Right atrium auricular region (tissue), 2 donors: ENCODE measurements at places on chromosomes 3 and 15.

- DNase-seq: no peak
These were observed 136.5 kb downstream of the SYNPR start for GRCh38 chr3:63414607-63415006.

DNA sequence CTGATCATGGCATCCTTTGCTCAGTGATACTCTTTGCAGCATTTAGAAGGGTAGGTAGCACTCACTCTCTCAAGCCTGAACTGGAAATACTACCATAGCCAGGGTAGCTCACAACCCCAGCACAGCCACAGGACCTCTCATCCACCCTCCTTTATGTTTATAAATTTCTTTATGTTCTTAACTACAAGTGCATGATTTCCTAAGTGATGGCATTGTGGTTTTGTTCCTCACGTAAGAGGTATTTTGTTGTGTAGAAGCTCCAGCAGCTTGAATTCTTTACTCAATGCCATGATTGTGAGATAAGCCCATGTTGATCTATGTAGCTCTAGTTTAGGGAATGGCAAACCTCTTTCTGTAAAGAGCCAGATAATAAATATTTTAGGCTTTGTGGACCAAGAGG, 7.9 kb upstream of the RTP3 start:
- peak; percentile 9 for DNase-seq

DNA sequence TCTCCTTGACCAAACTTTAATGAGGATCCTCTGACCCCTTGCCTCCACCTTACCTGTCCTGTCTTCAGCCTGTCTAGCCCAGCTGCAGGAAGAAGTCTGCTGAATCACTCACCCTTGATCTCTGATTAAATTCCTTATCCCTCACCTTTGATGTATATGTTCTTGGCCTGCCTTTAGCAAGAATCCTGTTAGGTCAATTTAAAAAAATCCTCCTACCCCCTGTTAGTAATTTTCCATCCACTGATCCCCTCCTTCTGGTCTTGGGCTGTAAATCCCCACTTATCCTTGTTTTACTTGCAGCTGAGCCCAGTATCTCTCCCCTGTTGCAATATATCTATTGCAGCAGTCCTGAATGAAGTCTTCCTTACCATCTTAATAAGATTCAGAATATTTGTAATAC, 39.0 kb downstream of the MYH15 start:
- DNase-seq: no peak

- DNase-seq: no peak
These were observed 27.2 kb upstream of the ATP1B3 start for GRCh38 chr3:141849056-141849815.

- no peak for DNase-seq
These were observed 18.2 kb downstream of the PLOD2 start for GRCh38 chr3:146142757-146143156.

DNA sequence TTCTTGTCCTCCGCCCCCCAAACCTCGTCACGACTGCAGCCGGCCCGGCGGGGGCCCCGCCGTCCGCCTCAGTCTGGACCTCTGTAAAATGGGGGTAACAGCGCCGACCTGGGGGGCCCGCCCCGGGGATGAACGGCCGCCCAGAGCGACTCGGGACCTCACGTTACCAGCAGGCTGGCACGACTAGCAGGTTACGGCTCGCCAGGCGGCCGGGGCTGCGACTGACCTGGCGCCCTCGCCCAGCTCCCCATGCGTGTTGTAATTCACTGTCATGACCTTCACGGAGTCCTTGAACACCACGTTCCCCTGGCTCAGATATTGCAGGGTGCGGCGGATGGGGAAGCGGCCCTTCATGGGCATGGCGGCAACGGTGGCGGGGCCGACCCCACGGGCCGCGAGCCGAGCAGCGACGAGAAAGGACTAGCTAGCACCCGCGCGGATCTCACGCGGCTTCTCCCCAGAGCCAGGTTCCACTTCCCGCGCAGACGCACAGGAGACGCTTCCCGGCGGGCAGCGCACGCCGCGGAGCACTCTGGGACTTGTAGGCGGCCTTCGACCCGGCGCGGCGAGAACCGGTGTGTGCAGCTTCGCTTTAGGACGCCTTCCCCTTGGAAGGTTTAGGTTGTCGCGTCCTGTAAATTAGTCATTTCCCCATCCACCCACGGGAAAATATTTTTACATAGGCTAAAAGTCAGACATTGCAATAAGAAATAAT, at the start of gene MRPS25:
Gene MRPS25, minus strand, starts transcription at position 481 of the 715 bp plus-strand sequence. Its CDS starts 121 bp downstream, at position 360.
- DNase-seq: peak; percentile 91

GRCh38 chr15:65361708-65362459, 15.9 kb downstream of the IGDCC3 start:
- DNase-seq: no peak

GRCh38 chr15:73797366-73798158, 44.4 kb upstream of the INSYN1 start:
- DNase-seq: no peak

DNA sequence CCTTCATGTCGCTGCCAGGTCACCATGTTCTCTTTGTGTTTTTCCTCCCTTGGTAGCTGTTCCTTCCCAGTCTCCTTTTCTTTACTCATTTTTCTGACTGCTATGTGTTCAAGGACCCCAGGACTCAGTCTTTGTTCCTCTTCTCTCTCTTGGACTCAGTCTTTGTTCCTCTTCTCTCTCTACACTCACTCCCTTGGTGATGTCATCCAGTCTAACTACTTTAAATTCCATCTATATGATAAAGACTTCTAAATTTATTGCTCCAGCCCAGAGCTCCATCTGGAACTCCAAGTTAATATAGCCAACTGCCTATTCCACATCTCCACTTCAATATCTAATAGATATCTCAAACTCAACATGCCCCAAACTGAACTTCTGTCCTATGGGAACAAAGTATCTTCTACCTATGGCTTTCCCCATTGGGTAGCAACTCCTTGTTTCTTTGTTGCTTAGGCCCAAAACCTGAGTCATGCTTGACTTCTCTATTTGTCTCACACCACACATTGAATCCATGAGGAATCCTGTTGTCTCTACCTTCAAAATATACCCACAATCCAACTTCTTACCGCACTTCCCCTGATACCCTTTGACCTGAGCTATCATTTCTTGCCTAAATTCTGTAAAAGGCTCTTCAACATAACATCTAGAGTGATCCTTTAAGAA, 4.9 kb upstream of the DYNC1LI1 start:
- no peak for DNase-seq

DNA sequence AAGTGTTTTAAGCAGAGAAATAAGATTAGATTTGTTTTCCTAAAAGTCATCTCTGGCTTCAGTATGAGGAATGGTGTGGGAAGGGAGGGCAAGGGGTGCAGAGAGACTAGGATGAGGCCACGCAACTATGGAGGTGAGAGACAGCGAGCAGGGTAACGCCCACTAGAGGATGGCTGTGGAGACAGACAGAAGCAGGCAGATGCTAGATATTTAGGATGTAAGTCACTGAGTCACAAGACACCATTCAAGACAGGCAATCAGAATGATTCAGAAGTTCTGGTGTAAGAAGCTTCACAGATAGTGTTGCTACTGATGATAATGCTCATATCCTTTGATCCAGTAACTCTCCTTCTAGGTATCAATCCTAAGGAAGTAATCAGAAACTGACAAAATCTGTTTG, 19.1 kb downstream of the HSPBAP1 start:
- DNase-seq: no peak

DNA sequence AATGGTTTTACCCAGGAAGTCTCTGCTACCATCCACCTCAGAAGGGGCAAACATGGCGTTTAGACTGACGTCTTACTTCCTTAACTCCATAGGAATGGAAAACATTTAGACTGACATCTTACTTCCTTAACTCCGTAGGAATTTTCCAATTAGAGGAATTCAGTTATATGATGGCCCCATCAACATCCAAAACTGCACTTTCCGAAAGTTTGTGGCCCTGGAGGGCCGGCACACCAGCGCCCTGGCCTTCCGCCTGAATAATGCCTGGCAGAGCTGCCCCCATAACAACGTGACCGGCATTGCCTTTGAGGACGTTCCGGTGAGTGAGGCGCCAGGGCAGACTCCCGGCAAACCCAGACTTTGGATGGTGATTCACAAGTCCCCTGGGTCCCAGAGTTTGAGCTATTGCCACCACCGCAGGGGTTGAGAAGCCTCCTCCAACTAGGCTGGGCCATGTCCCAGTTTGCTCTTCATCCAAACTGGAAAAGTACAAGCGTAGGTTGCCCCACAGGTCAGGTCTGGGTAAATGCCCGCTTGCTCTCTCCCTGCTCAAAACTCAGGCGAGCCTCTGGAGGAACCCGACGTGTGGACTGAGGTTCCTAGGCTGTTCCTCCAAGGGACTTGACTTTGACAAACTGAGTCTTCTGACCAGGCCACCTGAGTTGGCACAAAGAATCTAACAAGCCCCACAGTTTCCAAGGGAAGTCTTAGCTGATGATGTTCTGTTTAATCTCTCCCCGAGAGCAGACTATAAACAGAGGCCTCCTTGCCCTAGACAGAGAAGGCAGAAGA, 57.7 kb downstream of the MESD start:
- peak; percentile 80 for DNase-seq

DNA sequence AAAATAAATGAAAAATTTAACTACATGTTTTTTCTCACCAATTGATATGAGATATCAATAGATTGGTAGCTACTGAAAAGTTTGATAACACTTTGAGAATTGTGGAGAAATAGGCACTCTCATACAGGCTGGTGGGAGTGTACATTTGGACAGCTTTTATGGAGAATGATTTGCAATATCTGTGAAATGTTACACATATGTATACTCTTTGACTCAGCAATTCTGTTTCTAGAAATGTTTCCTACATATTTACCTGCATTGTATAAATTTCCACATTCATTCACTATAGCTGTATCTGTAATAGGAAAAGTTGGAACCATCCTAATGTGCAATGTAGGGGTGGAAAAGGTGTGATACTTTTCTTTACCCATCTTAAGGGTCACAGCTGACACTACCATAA, 1.9 kb upstream of the KIF23 start:
- DNase-seq: no peak

GRCh38 chr3:6805236-6805635, 55.7 kb upstream of the GRM7 start:
- DNase-seq: no peak

- DNase-seq: no peak
These were observed 98.1 kb downstream of the LRIG1 start for GRCh38 chr3:66402596-66403290.

DNA sequence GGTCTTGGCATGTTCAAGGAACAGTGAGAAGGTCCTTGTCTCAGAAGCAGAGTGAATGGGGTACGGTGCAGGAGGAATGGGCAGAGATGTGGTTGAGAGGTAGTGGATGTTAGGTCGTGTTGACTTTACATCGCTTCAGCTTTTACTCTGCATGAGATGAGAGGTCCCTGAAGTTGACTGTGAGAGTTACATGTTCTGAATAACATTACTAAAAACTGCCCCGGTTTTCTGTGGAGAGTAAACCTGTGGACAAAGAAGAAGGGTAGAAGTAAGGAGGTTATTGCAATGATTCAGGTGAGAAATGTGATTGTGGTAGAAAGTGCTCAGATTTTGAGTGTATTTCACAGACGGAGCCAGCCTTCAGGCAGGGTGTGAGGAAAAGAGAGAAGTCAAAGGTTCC, 105.6 kb downstream of the ARNT2 start:
- no peak for DNase-seq

DNA sequence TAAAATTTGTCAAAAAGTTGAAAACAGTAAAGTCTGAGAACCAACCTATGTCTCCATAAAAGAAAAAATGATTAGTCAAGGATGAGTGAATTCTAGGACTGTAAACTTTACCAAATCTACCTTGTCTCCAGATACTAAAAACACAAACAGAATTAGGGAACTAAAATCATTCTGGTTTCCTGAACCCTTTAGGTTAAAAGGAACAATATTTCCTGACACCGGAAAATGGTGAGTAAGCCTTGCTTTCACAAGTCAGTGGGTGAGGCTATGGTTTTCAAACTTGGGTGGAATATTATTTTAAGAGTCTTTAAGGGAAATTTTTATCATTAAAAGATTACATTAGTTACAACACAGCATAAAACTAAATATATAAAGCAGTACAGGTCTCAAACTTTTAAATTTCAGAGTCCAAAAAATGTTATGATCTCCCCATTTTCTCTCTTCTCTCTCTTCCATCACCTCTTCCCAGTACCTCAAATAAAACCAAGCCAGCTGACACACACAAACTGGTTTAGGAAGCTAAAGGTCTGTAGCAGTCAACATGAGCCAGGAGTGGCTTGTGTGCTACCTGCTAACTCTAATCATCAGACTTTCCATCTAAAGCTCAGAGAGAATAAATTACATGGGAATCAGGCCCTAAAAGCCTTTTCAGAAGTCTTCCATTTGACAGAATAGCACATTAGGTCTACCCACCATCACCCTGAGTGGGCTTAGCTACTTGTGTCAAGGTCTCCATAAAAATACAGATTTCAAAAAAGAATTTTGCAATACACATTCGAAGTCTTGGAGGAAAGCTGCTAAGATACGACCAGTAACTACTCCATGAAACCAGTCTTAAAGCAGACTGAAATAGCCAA, 2.2 kb downstream of the SLC12A6 start:
- DNase-seq: no peak

DNA sequence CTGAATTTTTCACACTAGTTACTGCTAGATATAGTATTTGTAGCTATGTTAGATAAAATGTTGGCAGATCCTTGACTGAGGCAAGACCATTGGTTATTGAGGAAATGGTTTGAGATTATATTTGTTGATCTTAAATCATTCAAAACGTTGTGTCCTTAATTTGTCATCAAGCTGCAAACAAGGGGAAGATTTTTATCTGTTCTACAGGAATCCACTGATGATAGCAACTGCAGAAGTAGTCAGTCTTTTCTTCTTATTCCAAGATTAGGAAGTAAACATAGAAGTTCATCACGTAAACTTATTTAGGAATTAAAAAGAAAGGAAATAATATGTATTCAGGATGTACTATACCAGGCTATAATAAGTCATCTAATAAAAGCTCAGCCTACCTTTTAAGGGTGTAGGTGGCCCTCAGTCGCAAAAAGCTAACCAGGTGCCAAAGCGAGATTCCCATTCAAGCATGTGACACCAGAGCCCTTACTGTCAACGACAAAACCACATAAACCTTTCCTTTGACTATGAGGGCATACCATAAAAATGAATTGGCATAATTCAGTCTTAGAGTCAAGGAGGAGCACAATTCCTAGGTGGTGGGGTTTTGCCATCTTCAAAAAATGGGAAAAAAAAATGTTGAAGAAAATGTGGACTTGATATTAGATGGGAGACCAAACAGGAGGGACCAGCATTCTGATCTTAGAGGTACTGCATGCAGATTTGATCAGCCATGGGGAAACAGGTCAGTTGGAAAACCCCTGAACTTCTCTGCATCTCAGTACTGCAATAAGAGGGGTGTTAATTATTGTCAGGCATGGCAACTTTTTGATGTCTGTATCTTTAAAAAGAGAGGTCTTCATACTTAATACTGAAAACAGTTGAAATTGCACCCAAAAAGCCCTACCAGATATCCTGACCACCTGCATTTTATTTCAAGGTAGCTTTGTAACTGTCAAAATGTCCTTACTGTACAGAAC, 212.5 kb upstream of the UBE2E1 start:
- no peak for DNase-seq

DNA sequence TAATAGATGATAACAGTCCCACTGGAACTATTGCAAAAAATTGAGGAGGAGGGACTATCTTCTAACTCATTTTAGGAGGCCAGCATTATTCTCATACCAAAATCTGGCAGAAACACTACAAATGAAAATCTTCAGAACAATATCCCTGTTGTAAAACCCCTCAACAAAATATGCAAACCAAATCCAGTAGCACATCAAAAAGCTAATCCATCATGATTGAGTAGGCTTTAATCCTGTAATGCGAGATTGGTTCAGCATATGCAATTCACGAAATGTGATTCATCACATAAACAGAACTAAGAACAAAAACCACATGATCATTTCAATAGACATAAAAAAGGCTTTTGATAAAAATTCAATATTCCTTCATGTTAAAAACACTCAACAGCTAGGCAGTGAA, 23.9 kb upstream of the PLSCR2 start:
- DNase-seq: no peak

- DNase-seq: no peak
These were observed 50.9 kb downstream of the HCN4 start for GRCh38 chr15:73317651-73318462.
